ENCODE measurements at places on chromosomes 4 and X.

DNA sequence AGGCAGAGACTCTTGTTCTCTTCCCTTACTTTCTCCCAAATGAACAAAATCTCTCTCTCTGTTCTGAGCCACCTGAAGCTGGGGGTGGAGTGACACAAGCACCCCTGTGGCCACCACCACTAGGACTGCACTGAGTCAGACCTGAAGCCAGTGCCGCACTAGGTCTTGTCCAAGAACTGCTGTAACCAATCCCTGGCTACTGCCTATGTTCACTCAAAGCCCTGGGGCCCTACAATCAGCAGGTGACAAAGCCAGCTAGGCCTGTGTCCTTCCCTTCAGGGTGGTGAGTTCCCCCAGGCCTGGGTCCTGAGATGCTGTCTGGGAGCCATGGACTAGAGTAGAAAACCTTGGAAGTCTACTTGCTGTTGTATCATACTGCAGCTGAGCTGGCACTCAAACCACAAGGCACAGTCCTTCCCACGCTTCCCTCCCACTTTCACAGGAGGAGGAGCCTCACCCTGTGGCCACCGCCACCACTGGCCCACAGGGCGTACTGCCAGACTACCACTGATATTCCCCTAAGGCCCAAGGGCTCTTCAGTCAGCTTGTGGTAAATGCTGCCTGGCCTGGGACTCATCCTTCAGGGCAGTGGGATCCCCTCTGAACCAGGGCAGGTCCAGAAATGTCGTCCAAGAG lies 119.1 kb downstream of the RTL9 start:
- no peak for DNase-seq

DNA sequence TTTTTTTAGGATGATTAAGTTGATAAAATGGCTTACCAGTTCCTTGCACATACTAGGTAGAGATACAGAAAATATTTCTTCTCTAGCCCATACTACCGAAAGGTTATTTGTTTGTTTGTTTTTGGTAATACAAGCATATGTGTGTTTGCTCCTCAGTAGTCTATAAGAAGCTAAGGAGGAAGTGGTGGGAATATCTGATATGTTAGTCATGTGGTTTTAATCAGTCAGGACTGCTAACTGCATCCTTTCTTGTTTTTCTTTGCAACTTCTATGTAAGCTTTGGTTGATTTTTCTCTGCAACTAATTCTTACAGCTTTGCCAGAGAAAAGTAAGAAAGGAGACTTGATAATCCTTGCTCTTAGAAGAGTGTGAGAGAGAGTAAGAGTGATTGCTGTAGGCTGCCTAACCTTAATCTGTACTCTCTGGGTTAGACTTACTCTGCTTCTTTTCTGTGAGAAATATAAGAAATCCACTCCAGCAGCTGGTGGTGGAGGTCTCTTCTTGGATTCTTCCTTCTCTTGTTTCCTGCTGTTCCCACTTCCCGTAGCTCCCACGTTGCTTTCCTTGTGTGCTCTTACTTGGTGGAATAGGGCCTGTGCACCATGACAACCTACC lies 28.3 kb downstream of the SEPTIN11 start:
- DNase-seq: no peak

GRCh38 chr4:185559915-185560281 lies 24.6 kb upstream of the PDLIM3 start:
- no peak for DNase-seq

DNA sequence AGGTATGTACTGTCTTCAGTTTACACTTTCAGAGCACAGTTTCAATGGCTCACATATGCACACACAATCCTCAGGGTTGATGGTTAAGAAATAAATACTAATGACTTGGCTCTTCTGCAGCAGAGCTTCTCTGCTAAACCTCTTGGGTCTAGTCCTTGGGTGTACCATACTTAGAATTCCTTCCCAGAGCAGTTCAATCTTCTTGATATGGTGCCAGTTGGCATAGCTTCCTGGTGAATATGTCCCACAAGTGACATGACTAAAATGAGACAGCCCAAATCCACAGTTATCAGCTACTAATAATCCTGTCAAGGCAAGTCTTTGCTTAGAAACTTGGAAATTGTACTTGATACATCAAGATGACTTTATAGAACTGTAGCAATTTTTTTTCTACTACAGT lies 654.4 kb downstream of the IQCM start:
- no peak for DNase-seq

DNA sequence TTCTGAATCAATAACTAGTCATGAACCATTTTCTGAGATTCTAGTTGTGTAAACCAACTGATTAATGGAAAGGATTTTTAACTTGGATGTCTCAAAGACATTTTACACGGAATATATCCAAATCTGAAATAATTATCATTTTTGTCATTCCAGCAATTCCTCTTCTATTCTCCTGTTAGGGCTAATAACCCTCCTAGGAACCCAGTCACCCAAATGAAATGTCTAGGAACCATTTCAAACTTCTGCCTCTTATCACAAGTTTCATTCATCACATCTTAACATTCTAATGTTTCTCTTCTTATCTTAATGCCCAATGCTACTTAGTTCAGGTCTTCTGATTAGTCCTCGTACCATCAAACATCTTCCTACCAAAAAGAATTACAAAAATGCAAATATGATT lies 639.8 kb downstream of the DMD start:
- DNase-seq: no peak

- DNase-seq: no peak
Measured at GRCh38 chrX:46653482-46653881, 79.9 kb downstream of the CHST7 start.

GRCh38 chr4:62670514-62670913 lies 1470.4 kb downstream of the ADGRL3 start:
- DNase-seq: no peak

- no peak for DNase-seq
Measured at GRCh38 chr4:185773419-185773818, 38.6 kb downstream of the SORBS2 start.

- peak; percentile 48 for DNase-seq
Measured at GRCh38 chrX:24494647-24495075, 29.6 kb downstream of the PDK3 start.

DNA sequence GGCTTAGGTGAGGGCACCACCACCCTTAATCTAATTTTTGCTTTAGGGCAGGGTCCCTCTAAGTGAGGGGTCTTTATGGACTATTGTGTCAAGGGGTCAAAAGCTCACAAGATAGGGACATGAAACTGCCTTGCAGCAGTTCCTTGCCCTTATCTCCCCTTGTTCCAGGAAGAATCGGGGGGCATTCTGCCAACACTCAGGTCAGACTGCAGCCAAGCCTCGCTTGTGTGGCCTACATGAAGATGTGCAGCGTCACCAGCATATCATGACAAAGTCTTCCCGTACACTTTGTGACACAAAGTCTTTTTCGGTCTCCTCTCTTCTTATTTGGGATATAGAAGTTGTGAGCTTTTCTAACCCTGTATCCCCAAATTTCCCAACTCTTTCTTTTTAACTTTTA lies 17.5 kb upstream of the USP9X start:
- DNase-seq: no peak

DNA sequence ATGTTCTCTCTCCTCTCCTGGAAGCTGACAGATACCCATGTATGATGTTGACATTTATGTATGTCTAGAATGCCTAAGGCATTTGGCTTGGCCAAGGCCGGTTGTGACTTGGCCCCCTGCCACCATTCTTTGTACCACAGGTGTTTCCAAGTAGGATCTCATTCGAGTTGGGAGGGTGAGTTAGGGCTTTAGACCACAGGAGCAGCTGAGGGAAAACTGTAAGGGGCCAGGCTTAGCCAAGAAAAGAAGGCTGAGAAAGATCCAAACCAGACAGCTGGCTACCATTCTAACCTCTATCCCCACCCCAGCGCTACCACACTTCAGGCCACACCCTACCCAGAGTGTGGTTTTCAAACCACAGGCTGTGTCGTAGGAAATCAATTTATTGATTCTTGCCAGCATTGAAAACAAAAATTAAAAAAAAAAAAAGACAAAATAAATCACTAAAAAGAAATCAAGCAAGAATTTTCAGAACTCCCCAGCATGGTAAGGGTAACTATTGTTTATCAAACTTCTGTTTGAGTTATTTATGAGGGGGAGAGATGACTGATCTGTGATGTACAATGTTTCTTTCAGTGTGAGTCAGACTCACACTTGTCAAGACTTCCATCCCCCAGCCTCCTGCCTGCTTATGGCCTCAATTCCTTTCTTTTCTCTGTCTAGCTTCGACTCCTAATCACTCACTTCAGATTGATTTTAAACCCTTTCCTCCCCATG lies 9.9 kb downstream of the TMSB4X start:
- peak; percentile 73 for DNase-seq

DNA sequence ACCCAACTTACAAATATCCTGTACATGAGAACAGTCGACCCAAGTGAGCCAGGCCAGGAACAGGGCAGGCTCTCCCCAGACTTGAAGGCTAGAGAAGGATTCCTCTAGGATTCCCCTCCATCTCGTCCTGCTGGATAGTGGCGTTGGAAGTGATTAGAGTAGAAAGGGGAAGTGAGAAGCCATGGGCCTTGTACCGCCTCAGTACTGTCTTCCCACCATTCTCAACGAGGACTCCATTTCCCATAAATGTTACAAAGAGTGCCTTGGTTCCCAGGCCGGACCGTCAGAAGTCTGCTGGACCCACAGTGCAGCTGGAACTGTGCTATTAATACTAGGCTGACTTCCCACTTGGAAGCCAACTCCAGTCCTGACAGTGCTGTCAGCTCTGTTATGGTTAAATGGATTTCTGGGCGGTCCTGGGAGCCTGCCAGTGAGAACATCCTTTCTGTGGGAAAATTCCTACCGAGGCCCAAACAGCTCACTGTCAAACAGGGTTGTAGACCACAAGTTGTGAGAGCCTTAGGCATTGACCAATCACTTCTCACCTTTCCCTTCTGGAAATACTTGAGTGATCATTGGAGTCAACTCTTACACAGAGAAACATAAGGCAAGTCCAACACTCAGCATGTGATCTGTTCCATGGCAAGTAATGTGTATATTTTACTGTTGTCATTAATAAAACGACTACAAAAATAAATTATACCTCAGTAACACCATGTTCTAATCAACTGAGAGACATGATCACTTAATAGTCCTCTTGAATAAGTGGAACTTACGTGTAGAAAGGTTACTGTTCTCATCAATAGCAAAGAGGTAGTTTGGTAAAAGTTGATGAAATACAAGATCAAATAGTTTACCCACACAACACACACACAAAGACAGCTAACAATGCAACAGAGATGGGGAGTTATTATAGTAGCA lies 58.4 kb downstream of the AMELX start:
- DNase-seq: peak; percentile 53

DNA sequence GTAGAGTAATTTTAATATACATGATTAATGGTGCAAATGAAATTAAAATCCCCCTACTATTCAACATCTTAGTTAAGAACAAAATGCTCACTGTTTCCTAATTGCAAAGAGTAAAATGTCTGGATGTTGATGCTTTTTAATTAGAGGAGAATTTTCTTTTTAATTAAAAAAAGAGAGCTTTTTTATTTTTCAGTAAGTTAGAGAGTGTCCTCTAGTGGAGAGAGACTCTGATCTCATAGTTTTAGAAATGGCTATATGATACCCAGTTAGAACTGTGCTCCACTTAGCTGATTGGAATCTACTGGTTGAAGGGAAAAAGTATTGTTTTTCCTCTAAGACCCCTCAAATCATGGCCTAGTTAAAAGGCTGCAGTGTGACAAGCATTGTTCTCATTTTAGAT lies 312.0 kb upstream of the MAGEB2 start:
- no peak for DNase-seq

GRCh38 chr4:26362745-26363439 lies 42.1 kb downstream of the RBPJ start:
- DNase-seq: no peak

GRCh38 chrX:20523626-20524312 lies 257.1 kb upstream of the RPS6KA3 start:
- DNase-seq: no peak

- DNase-seq: no peak
Measured at GRCh38 chr4:139599594-139600374, 43.8 kb upstream of the SETD7 start.

- no peak for DNase-seq
Measured at GRCh38 chr4:26468977-26469376, 21.3 kb downstream of the CCKAR start.

DNA sequence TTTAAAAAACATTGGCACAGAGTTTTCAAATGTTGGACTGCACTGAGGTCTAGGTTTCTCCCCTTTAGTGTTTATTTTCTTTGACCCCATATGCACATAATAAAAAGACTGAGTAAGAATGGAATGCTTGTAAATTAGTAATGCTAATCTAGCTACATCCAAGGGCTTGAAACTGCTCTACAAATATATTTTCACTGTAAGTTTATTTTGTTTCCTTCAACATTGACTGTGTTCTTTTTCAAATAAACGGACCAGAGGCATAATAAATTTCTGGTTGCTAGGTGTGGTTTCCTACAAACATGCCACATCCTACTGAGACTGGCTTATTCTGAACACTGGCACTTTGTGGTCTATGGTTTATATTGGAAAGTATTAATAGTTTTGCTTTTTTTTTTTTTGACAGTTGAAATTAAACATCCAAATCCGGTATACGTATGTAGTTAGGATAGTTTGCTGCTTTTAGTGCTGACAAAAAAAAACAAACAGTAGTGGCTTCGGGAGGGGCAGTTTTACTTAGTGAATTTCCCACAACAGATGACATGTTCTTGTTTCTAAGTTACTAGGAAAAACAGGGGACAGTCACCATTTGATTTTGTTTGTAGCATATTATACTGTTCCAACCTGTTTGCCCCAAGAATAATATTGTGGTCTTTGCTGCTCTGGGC lies 13.2 kb downstream of the CA5B start:
- no peak for DNase-seq

- DNase-seq: no peak
Measured at GRCh38 chrX:15165832-15166231, 104.1 kb downstream of the ASB9 start.

DNA sequence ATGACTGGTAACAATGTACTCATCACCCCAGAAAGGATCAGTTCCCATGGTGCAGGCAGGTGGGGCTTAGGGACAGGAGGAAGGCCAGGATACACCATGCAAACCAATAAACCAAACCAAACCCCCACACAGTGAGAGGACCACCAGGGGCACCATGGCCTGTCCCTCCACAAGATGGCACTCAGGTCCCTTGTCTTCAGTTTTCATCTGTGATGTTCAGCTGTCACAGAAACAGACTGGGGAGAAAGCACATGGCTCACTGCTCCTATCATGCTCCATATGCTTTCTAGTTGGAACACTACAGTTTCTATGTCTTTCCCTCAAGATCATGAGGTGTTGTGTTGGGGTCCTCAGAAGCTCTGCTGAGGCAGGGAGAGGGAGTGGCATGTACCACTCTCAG lies 10.1 kb downstream of the HS3ST1 start:
- no peak for DNase-seq

DNA sequence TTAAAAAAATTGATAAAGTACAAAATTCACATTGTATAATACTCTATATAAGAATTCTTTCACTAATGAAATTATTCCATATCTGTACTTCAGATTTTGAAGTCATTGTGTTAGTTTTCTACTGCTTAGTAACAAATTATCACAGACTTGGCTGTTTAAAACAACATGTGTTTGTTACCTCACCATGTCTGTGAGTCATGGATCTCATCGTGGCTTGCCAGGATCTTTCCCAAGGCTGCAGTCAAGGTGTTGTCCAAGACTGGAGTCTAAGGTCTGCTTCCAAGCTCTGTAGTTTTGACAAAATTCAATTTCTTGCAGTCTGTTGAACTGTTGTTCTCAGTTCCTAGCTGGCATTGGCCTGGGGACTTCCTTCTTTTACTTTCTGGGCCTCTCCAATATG lies 1286.9 kb downstream of the ADGRL3 start:
- DNase-seq: no peak

GRCh38 chr4:174521800-174522182 lies 497 bp downstream of the HPGD start:
- DNase-seq: peak; percentile 52
